ENCODE measurements at places on chromosomes 7 and 10.

DNA sequence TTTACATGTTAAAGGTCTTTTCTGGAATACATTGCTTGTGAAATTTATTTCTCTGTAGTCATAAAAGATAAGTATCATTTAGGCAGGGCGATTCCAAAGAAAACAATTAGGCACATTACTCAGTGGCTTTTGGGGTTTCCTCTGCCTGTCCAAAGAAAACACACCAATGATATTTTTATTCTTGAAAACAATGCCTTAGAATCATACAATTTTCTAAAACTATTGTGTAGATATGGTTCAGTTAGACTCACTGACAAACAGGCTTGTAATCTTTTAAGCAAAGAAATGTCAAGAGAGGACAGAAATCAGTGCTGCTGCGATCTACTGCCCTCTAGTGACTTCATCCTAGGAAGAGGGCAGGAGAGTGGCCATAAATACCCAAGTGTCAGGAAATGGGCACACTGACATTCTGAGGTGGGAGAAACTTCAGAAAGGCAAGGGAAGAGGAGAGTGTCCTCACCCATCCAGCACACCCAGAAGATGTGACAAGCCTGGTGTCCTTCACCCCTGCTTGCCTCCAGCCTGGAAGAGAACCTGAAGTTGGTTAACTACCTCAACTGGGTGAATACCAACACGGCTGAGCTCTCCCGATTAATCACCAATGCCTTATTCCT lies 120.5 kb downstream of the GALNT11 start:
- peak; percentile 14 for DNase-seq

GRCh38 chr7:122143376-122143750 lies 686 bp downstream of the AASS start:
- no peak for DNase-seq

- DNase-seq = no peak
These were observed 301.7 kb downstream of the TCERG1L start for GRCh38 chr10:131009791-131010190.

GRCh38 chr7:139718859-139719258 lies 58.9 kb downstream of the HIPK2 start:
- no peak for DNase-seq

GRCh38 chr7:154480817-154481216 lies 428.6 kb downstream of the DPP6 start:
- DNase-seq = no peak

GRCh38 chr7:99579281-99579955 lies 18.6 kb upstream of the TMEM225B start:
- no peak for DNase-seq

DNA sequence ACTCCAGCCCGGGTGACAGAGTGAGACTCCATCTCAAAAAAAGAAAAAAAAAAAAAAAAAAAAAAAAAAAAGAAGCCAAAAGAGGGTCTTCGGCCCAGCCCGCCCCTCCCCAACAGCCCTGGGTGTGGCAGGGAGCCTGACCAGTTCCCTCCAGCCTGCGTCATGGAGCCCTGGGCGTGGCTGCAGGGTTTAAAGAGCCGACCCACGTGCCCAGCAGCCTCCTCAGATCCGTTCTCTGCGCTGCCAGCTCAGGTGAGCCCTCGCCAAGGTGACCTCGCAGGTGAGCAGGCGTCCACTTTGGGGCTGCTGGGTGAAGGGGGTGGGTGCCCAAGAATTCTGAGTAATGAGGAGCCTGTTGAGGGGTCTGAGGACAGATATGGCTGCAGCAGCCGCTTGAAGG lies at the start of gene FXYD4:
Gene FXYD4, plus strand, starts transcription at position 219 of the 400 bp plus-strand sequence. CDS start 2,111 bp downstream, outside the sequence.
- DNase-seq = no peak

DNA sequence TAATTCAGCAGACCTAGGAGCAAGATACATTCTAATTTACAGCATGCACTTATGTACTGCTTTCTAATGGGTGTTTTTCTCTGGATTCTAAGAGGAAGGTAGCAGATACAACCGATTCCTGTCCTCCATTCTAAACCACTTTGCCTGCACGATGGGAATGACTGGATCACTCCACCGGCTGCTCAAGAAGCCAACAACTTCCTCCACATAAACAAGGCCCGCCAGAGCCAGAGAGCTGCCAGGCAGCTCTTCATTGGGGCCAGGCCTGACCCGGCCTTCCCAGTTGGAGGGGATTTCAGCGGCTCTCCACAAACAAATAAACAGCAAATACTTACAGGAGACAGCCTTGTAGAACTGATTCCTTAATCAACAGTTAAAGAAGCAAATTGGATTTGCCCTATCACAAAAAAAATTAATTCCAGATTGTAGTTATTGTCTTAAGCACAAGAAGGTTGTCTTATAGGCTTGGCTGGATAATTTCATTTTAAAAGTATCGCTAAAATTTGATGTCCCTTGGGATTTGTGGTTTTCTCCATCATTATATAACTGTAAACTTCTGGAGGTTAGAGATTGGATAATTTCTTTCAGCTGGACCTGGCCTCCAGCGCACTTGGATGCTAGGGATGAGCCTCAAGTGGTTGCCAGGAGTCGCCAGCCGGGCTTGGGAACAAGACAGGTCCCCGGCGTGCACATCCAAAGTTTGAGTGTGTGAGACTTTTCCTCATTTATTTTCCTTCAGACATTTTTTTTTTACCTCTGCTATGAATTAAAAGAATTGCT lies 20.9 kb downstream of the EBF3 start:
- DNase-seq = no peak

- no peak for DNase-seq
These were observed 176.2 kb upstream of the CSTF2T start for GRCh38 chr10:51875610-51876009.

- no peak for DNase-seq
These were observed 138.6 kb upstream of the GRB10 start for GRCh38 chr7:50921114-50921813.

DNA sequence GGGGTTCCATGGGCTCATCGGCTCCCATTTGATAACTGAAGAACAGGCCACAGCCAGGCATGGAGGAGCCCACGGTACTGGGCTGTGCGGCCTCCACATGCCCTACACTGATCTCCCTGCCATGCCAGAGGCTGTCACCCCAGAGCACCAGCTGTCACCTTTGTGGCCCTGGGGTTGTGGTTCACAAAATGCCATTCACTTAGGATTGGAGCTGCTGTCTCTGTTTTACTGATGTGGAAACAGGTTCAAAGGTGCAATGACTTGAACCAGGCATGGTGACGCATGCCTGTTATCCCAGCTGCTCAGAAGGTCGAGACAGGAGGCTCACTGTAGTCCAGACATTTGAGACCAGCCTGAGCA lies 4.3 kb upstream of the UPK3B start:
- DNase-seq = no peak

GRCh38 chr7:32935558-32935957 lies 21.7 kb upstream of the FKBP9 start:
- DNase-seq = no peak

DNA sequence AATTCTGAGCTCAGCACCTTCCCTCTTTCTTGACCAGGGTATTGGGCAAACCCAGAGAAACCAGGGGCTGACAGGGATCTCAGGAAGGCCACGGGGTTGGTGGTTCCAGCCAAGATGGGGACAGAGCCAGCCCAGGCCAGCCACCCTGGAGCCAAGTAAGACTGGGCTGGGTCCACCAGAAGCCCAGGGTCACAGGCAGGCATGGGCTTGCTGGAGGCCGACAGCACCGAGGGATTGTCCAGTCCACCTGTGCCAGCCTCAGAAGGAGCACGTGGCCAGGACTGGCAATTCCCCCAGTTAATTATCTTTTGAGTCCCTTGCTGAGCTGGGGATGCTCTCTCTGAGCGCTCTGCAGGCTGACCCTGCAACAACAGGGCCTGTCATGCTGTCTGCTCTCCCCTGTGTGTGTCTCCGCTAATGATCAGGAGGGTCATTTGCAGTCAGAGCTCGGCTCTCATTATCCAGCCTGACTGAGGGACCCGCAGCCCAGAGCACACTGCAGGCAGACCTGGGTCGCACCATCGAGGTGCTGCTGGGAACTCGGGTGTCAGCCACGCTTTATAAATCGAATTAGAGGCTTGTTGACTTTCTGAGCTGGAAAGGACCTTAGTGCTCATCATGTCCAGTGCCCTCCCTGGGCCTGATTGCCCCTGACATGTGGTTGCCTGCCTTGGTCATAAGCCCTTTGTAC lies 69.5 kb upstream of the PPIF start:
- DNase-seq = no peak

DNA sequence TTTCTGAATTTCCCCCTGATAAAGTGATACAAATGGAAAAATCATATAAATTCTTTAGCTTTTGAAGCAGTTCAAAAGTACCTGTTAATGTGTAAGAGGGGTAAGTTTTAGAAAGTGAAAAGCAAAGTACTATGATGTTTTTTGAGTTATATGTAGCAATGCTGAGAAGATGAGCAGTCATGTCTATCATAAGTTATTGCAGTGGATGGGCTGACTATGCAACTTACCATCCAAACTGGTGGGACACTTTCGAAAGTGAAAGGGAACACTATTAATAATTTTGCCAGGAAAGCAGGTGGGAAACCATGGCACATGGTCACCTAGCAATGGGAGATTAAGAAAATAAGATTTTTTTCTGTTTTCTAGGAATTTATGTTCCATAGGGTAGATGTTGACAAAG lies 4.1 kb downstream of the MINPP1 start:
- no peak for DNase-seq

- no peak for DNase-seq
These were observed 194.7 kb upstream of the SEMA3A start for GRCh38 chr7:84389242-84389641.

- DNase-seq = no peak
These were observed 1.6 kb upstream of the MARVELD1 start for GRCh38 chr10:97711640-97712572.

GRCh38 chr10:6729861-6730344 lies 149.8 kb upstream of the PRKCQ start:
- no peak for DNase-seq

Data from NCI-H2227 treated with DMSO at 0.1 percent for 48 hours (cell line).